ENCODE measurements at places on chromosomes 11 and 22.

DNA sequence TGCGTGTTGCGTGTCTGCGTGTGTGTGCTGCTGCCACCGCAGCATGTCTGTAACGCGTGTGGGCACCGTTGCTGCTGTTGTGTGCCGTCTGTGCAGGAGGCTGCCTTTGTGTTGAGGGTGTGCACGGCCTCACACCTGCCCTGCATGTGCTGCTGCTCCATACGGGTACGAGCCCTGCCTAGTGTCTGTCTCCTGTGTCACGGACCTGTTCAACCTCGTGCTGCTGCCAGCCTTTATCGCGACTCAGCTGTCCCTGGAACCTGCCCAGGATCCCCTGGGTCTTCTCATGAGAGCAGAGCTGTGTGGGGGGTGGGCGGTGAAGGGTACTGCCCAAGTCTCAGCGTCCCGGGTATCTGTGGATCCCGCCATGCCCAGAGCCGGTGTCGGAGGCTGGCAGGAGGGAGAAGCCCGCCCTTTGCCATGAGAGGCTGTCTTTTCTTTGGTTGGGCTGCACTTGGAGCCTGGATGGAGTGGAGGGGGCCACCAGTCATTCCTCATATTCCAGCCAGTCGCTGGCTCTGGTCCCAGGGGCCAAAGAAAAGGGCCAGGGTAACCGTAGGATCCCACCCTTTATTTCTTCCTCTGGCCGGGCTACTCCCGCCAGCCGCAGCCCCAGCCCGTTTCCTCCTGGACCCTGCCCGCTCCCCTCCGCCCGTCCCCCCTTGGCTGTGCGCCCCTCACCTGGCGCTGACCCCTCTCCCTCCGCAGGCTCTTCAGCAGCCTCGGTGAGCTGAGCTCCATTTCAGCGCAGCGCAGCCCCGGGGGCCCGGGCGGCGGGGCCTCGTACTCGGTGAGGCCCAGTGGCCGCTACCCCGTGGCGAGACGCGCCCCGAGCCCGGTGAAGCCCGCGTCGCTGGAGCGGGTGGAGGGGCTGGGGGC lies 7.8 kb upstream of the ACR start:
- no peak for DNase-seq

GRCh38 chr11:11416502-11416901 lies 63.5 kb upstream of the CSNK2A3 start:
- DNase-seq: no peak

DNA sequence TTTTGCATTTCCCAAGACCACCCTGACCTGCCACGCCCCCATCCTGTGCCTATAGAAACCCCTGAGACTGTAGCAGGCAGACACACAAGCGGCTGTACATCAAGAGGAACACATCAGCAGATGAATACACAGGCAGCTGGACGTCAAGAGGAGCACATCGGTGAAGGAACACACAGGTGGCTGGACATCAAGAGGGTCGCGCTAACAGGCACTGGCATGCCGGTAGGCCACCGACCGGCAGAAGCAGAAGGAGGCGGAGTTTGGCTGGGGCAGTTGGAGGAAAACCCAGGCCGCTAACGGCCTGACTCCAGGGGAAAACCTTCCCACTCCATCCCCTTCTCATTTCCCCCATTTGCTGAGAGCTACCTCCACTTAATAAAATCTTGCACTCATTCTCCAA lies 5.4 kb upstream of the IPO7 start:
- no peak for DNase-seq

DNA sequence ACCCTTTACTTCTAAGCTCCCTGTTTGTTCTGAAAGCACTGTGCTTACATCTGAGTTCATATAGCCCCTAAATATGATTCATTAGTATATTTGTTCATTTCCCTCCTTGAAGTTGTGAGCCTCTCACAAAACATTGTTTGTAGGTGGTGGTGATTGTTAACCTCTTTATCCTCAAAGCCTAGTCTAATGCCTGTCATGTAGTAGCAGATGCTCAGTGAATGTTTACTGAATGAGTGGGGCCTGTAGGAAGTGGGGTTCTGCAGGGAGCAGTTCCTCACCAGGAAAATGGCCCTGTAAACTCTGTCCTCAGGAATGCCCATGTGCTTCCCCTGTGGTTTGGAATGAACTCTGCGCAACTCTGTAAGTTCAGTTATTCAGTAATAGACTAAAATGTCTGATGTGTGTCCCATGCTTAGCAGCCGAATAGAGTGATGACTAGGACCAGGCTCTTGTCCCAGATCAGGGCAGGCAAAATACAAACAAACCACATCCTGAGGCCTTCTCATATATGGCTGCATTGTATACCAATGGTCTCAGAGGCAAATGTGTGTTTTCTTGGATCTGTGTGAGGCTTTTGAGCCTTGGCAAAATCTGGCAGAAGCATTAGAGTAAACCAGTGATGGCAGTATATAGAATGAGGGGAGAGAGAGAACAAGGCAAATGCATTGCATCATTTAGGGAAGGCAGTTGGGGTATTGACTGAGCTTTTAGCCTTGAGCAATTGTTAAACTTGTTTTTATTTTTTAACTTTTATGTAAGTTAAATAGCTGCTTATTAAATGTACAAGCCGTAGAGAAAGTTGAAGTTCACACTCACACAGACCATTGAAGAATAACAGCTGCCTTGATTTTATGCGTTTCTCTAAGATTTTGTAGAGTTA lies 91.4 kb upstream of the BIRC3 start:
- DNase-seq: no peak

- no peak for DNase-seq
Observed at GRCh38 chr11:25727944-25728343, 604.0 kb upstream of the ANO3 start.

DNA sequence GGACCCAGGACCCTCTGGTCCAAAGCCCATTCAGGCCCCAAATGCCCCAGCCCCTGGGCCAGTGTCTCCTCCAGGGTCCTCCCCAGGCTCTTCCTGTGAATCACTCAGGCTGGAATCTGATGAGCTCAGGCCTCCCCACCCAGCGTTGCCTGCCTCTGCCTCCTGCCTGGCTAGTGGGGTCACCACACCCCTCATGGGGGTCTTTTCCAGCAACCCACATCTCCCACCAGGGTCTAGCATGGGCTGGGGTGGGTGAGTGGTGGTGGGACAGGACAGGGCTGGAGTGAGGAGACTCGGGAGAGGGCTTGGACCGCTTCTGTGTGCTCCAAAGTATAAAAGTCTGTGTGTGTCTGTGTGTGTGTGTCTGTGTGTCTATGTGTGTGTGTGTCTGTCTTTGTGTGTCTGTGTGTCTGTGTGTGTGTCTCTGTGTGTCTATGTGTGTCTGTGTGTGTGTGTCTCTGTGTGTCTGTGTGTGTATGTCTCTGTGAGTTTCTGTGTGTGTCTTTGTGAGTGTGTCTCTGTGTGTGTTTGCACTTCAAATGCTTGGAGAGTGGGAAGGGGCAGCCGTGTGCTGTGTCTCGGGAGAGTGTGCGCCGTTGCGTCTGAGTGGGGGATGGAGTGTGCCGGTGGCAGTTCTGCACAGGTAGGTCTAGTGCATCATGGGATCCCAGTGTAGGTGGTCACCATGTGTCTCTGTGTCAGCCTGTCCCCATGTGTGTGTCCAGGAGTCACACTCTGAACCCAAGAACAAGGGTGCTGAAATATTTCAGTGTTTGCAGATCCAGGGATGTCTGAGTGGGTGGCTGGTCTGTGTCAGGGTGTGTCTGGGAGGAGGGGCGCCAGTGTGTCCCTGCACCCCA lies 8.8 kb downstream of the RIN1 start:
- no peak for DNase-seq

GRCh38 chr11:78428266-78428636 lies 10.6 kb upstream of the GAB2 start:
- DNase-seq: no peak

- no peak for DNase-seq
Observed at GRCh38 chr11:43382614-43383013, 23.9 kb downstream of the TTC17 start.

DNA sequence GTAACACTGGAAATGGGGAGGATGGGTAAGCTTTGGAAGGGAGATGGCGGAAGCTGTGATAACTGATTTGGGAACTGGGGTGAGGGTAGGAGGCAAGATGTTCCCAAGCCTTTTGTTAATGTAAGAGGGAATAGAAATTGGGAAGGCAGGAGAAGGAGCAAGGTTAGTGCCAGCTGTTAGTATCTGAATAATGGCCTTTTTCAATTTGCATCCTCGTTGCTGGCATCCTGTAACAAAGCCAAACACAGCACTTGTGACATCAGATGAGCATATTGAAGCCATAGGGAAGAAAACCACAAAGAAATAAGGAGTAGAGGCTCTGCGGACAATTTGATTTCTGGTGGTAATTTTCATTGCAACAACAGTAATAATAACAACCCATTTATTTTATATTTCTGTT lies 70.9 kb upstream of the CLMP start:
- no peak for DNase-seq

DNA sequence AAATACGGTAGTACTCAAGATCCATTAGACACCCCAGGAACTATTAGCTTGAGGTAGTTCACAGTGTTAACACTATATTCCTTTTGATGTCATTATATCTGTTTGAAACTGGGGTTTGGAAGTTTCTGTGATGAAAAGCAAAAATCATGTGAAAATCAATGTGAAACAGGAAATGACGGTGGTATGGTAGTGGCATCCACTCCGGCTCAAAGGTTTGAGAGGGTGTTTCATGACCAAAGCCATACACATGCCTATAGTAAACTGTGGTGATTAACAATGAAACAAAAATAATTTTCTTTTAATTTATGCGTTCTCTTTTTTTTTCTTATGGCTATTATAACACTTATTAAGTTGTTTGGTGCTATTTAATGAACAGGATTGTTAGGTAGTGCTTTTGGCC lies 10.9 kb downstream of the RAB38 start:
- DNase-seq: no peak

DNA sequence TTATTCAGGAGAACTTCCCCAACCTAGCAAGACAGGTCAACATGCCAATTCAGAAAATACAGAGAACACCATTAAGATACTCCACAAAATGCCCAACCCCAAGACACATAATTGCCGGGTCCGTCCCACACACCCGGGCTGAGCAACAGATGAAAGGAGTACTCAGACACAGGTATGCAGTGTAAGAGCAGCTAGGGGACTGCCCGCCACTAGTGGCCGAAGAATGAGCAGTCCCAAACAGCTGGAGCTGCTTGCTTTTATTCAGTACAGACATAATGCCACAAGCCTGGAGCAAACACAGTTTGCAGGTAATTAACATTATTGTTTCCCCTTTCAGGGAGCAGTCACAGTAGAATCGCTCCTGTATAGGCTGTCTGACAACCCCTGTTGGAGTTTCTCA lies 364.6 kb downstream of the LUZP2 start:
- DNase-seq: no peak

DNA sequence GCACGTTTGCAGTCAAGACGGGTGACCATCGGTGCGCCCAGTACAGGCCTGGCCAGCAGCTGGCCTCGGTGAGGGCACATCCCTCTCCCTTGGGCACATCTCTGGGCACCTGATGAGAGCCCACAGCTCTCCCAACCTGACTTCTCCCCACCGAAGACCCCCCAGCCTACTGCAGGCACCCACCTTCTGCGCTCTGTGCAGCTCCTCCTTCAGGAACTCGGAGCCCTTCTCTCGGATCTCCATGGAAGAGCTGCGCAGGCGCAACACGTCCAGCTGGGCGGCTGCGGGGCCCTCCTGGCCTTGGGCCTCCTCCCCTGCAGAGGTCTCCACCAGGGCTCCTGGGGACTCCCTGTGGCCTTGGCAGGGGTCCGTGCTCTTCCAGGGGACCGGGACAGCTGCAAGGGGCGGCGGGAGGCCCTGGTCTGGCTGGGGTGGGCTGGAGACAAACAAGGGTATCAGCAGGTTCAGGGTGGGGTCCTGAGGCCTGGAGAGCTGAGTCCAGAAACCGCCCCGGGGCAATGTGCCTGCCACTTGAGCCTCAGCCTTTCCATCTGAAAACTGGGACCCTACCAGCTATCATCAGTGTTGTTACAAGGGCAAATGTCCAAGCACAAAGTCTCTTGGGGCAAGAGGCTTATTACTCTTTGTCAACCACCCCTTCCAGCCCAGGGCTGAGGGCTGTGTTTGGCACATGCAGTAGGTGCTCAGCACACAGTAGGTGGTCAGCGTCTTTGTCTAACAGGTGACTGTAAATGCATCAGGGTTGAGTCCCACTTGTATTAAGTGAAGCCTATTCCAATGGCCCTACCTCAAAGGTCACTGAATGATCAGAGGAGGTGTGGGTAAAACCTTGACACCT lies 9.3 kb downstream of the RAB3IL1 start:
- no peak for DNase-seq

DNA sequence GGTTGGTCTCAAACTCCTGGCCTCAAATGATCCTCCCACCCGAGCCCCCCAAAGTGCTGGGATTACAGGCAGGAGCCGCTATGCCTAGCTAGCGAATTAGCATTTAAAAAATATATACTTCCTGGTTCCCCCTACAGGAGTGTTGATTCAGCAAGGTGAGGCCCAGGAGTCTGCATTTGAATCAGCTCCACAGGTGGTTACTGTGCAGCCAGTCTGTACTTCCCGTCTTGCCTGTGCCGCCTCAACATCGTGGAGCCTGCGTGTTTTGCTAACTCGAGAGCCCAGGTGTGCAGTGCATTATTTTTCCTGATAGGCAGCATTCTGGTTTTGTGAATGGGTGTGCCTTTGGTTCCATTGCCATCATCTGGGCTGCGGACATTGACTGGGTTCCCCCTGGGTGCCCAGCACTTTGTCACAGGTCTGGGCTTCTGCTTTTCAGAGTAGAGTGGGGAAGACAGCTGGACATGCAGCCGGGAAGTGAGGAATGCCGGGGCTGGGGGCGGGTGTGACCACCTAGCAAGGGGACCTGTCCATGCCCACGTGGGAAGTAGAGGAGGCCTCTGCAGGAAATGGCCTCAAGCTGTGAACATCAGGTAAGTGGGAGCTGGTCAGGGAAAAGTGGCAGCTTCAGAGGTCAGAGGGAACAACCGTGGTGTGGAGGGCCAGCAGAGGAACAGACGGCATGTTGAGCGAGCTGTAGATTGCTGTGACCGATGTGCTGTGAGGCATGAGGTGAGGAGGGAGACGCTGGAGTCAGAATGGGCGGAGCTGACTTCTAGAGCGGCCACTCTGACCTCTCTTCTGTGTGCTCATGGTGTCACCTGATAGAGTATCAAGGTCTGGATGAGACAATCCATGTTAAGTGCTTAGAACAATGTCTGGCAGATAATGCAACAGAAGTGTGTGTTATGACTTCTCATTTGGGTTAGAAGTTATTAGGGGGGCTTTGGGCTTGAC lies 42.2 kb downstream of the PPFIA1 start:
- no peak for DNase-seq

DNA sequence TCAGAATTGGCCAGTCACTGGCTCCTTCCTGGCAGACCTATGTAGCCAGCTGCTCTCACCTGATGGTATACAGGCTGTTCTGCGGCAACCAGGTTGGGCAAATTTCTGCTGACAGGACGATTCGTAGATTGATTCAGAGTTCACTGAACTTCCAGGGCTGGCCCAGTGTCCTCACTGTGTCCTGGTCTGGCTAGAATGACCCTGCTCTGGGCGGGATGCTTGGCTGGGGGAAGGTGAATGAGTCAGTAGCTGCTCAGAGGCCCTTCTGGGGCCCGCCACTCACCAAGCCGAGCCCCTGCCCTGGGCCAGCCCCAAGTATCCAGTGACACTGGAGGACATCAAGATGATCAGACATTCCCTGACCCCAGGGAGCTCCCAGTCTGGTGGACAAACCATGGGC lies 62.9 kb upstream of the WNT11 start:
- DNase-seq: no peak

GRCh38 chr11:10150800-10151199 lies 143.2 kb downstream of the SBF2 start:
- no peak for DNase-seq

GRCh38 chr11:32575070-32575469 lies 8.6 kb upstream of the EIF3M start:
- no peak for DNase-seq

Data from right kidney (tissue), 9 donors.